Femur (tissue), 1 donor: ENCODE measurements at places on chromosomes 2 and 18.

- DNase-seq: no peak
Measured at GRCh38 chr18:29711932-29712331, 1330.6 kb downstream of the DSC3 start.

DNA sequence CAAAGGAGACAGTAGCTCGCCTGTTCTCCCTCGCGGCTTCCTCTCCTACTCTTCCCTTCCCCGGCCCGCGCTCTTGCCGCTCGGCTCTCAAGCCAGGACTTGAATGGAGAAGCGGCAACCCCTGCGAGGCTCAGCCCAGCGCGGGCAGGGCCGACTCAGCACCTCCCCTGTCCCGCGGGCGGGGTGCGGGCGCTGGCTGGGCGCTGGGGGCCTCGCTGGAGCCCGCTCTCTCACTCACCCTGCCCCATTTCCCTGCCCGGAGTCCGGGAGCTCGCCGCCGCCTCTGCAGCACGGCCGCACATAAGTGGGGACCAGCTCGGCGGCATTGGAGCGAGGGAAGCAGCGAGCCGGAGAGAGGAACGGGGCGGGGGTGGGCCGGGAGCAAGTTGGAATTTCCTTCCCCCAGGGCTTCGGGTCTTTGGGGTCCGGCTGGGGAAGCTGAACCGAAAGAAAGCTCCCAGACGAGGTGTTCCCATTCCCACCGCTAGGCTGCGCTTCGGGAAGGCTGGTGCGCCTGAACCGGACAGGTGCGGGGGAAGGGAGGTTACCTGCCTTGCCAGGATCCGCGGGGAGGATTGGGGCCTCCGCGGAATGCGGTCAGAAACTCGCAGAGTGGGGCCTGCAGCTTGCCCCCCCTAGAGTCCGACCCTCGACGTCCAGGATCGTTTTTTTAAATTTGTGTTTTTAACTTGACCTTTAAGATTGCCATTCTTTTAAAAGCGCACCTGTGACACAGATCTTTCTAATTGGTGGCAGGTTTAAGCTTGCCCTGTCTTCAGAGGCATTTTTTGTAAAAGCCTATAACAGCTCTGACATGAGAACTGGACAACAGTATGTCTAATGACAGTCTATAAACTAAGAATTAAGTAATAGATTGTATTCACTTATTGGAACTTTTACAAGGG is at the start of gene COBLL1:
COBLL1 (minus strand) TSS at position 105 of the 905 bp plus-strand sequence. CDS start 627 bp downstream, outside the sequence.
- peak; percentile 81 for DNase-seq

DNA sequence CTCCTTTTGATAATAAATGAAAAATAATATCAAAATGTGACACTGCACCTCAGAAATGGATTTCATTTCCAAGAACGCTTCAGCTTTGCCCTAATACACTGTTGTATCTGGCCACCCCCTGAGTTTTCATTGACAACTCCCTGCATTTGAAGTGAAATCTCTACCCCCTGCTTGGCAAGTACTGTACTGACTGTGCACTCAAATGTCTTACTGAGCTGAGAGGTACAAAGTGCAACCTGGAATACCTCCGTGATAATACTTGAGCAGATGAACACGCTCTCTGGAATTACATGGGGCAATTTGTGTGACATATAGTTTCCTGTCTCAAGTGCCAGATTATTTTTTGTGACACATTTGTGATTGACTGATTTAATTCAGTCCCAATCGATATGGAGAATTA is 231.1 kb downstream of the LRP1B start:
- DNase-seq: no peak

DNA sequence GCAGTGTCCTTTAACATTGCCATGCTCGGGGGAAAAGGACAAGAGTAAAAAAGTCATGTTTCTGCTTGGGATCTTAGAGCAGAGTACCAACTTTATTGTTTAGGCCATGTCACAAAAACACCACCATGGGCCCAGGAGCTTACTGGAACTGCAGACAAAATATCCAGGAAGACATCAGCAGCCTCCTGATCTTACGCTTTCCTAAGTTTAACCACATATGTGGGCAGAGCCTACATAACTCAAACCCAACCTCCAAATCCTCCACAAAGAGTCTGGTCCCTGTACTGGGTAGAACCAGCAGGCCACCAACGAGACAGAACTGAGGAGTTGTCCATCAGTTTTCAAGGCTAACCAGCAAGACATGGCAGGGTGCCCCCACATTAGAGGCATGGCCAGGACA is 10.3 kb downstream of the GALNT14 start:
- no peak for DNase-seq

DNA sequence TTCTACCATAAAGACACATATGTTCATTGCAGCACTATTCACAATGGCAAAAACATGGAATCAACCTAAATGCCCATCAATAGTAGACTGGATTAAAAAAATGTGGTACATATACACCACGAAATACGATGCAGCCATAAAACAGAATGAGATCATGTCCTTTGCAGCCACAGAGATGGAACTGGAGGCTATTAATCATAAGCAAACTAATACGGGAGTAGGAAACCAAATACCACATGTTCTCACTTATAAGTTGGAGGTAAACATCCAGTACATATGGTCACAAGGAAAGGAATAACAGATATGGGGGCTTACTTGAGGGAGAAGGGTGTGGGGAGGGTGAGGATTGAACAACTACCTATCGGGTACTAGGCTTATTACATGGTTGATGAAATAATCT is 7.7 kb downstream of the HMSD start:
- no peak for DNase-seq

GRCh38 chr18:57910817-57911216 is 107.7 kb upstream of the ATP8B1 start:
- DNase-seq: no peak

DNA sequence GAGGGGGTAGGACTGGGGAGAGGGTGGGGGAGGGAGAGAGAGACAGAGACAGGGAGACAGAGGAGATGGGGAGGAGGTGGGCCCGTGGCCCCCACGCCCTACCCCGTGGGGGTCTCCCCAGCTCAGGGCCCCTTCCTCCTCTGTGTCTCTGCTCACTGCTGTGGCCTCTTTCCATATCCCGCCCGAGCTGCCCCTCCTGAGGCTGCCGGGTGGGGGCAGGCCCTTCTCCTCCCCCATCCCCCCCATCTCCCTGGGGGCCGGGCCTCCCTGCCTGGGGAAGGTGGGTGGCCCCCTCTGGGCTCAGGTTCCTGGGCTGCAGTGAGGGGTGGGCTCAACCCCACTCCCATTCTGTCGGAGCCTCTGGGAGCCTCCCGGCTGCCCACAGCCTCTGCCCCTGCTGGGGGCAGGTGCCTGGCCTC is 332 bp upstream of the PDCD1 start:
- DNase-seq: no peak

DNA sequence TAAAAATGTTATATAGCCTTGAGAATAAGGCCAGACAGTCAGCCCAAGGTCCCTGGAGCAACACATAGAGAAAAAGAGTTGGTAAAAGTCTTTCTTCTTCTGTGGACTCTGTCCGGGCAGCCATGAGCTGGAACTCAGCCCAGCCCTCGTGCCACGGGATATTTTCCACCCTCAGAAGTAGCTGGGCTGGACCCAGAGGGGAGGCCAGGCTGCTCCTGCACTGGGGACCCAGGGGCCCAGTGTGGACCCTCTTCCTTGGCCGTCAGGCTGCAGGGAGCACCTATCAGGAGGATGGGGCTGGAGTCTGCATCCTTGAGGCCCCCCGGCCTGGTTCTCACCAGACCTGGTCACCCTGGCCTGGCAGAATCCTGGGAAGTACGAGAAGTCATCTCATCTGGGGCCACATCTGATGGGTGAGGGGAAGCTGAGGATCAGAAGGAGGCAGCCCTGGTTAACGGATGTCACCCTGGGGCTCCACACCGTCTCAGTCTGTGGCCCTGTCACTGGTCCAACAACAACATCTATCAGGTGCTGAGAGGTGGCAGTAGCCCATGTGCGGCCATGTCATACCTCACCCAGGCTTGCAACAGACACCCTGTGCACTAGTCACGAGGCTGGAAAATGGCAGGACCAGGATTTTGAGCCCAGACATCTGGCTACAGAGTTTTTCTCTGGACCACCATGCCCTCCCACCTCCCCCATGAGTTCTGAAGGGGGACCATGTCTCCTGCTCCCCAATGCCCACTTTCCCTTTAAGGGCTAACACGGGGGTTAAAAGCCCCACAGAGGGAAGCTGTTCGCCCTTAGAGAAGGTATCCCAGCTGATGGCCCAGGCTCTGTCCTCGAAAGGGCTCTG is 33.0 kb downstream of the SDC1 start:
- DNase-seq: no peak

- no peak for DNase-seq
Measured at GRCh38 chr18:68757126-68757525, 40.8 kb upstream of the CCDC102B start.

- DNase-seq: no peak
Measured at GRCh38 chr18:80232710-80233109, 14.6 kb downstream of the PARD6G start.

DNA sequence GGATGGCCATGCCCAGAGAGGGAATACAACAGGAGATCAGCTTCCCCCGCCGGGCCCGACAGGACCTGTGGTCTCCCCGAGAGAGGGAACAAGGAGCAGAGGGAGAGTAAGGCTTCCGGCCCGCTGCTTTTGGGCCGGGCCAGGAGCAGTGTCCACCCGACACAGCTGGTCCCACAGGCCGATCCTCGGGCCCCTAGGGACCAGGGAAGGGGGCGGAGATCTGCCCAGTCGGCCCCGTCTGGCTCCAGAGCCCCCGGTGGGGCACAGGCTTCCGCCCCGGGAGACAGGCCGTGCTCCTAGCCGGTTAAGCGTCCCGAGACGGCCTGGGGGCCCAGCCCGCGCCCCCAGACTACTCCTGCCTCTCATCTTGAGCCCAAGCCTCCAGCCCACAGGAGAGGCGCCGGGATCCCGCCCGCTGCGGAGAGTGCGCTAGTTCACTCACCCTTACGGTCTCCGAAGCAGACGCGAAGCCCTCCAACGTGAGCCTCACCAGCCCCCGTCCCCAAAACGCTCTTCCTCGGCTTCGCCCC is at the start of gene MCFD2:
MCFD2 (minus strand) TSS at position 526 of the 530 bp plus-strand sequence. CDS start 6,635 bp downstream, outside the sequence.
- no peak for DNase-seq

DNA sequence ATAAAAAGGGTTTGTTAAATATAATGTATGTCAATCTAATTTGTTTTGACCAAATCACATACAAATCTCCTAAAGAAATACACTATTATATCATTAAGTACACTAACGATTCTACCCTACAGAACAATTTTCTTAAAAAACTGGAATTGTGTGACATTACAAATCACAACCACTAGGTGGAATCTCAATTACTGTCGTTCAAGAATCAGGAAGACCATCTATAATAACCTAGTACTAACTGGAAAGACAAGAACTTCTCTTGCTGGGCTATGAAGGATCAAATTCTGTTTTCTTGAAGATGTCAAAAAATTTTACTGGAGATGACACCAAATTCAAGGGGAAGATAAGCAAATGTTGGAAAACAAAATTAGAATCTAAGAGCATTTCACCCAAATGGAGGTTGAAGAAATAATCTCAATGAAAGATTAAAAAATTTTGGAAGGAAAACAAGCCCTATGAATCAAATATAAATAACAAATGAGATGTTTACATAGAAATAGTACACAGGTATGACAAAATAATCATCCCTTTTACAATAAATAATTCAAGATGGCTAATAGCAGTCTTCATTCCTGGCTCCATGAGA is 110.9 kb downstream of the STK39 start:
- no peak for DNase-seq

- DNase-seq: no peak
Measured at GRCh38 chr18:7084080-7085065, 33.2 kb downstream of the LAMA1 start.

- DNase-seq: no peak
Measured at GRCh38 chr2:190626641-190627210, 22.2 kb upstream of the NAB1 start.

DNA sequence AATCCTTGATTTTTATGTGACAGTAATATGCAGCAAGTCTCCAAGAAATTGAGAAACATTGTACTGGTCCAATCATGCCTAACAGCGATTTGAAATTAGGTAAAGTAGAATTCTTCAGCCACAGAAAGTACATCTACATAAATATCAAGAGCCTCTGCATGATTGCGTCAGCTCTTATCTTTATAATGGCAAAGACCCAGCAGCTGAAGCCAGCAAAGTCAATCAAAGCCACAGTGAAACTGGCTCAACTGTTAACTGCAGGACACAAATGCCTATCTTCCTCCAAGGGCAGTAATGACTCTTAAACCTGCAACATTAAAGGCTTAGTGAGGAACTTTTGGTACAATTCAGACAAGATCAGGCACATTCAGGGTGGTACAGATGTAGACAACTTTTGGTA is 102.5 kb downstream of the BARD1 start:
- no peak for DNase-seq
